ENCODE measurements at places on chromosomes 7 and 10. TPM values are rescaled to one million over a fixed set of nuclear protein-coding genes. Genes with fewer than 3 reads are reported as not detected.

- DNase-seq, result no peak
- H3K36me3 ChIP-seq, result no peaks in the 10 kb centered on the region
- no peak overlapping the region for H3K4me3 ChIP-seq
- no peaks in the 10 kb centered on the region for H3K4me1 ChIP-seq
- no peak overlapping the region for H3K27ac ChIP-seq
These were observed 767.7 kb downstream of the KCNMA1 start for GRCh38 chr10:76869931-76870330.

GRCh38 chr10:130189608-130190054, 53.4 kb downstream of the GLRX3 start:
- H3K27ac ChIP-seq, result no peak overlapping the region
- H3K4me1 ChIP-seq, result peaks cover 3% of the 10 kb centered on the region
- no peak for DNase-seq
- H3K4me3 ChIP-seq, result no peak overlapping the region
- peaks cover 3% of the 10 kb centered on the region for H3K36me3 ChIP-seq

DNA sequence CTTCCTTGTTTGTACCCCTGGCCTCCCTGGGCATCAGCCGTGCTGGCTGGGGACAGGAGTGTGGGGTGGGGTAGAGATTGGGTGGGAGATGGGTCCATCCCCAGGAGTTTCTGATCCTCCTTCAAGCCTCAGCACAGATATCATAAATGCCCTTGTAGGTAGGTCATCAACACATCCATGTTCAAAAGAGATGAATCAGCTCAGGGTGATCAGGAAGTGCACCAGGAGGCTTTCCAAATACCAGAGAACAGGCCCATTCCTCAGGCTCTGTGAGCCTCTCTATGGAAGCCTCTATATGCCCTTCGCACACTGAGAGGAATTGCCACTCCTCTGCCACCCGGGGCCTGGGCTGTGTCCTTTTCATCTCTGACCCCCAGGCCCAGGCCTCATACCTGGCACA, 31.9 kb upstream of the ADCYAP1R1 start:
- H3K4me3 ChIP-seq, result no peak overlapping the region
- no peak overlapping the region for H3K27ac ChIP-seq
- H3K36me3 ChIP-seq, result peaks cover 2% of the 10 kb centered on the region
- DNase-seq, result no peak
- peaks cover under 1% of the 10 kb centered on the region for H3K27me3 ChIP-seq

GRCh38 chr10:62738916-62739315, 65.6 kb upstream of the ADO start:
- H3K4me3 ChIP-seq, result no peak overlapping the region
- peaks cover 16% of the 10 kb centered on the region for H3K4me1 ChIP-seq
- H3K27me3 ChIP-seq, result no peaks in the 10 kb centered on the region
- DNase-seq, result no peak
- H3K36me3 ChIP-seq, result no peaks in the 10 kb centered on the region
- H3K27ac ChIP-seq, result no peak overlapping the region

Gene ADAM12
- total RNA-seq, result not detected

DNA sequence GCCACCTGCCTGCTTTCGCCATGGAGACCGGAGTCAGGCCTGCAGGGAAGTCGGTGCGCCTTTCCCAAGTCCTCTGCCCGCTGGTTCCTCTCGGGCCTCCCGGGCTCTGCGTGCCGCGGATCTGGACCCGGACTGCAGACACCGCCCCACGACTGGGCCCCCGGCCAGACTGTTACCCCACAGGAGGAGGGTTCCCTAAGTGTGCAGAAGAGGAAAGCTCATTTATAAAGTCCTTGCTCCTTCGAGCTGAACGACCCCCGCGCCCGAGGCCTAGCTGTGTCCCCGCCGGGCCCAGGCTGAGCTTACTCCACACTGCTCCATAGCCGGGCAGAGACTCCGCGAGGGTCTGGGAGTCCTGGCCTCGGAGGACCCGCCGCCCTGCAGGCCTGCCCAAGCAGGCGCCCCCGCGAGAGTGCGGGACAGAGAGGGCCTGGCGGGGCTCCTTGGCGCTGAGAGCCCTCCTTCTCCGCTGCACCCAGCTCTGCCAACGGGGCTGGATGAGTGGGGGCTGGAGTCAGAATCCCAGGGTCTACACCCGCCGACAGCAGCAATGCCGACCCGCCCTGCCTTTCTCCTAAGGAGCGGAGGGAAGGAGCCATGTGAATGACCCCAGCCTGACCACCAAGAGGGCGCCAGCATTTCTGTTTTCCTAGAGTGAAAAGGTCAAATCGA, 8.3 kb downstream of the EN2 start:
- H3K36me3 ChIP-seq, result no peaks in the 10 kb centered on the region
- no peak for DNase-seq
- H3K4me3 ChIP-seq, result no peak overlapping the region
- peaks cover 80% of the 10 kb centered on the region for H3K27me3 ChIP-seq

DNA sequence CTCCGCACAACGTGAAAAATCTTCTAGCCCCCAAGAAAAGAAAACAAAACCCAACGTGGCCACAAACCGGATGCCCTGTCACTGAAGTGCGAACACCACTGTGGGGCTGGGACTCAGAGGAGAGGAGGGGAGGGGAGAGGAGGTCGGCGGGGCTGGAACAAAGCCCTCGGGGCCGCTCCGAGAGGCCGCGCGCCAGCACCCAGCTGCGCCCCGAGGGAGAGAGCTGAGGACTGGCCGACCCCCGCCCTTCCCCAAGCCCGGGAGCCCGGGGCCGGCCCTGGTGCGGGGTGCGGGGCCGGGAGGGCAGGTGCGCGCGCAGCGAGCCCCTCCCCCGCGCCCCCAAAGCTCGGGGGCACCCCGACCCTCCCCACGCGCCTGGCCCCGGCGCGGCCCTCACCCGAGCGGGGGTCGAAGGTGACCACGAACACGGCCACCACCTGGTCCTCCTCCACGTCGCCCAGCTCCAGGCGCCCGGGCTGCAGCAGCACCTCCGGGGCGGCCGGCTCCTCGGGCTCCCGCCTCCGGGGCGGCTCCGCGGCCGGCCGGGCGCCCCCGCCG, 398 bp downstream of the DENND11 start:
- peaks cover 3% of the 10 kb centered on the region for H3K36me3 ChIP-seq
- peak overlapping the region; percentile 39 for H3K27ac ChIP-seq
- peaks cover 5% of the 10 kb centered on the region for H3K27me3 ChIP-seq
- peak; percentile 83 for DNase-seq

GRCh38 chr10:71770789-71771188, 2.5 kb downstream of the VSIR start:
- no peaks in the 10 kb centered on the region for H3K27me3 ChIP-seq
- H3K27ac ChIP-seq, result peak overlapping the region; percentile 98
- no peak for DNase-seq
- H3K4me3 ChIP-seq, result peak overlapping the region; percentile 88
- peaks cover 76% of the 10 kb centered on the region for H3K4me1 ChIP-seq

DNA sequence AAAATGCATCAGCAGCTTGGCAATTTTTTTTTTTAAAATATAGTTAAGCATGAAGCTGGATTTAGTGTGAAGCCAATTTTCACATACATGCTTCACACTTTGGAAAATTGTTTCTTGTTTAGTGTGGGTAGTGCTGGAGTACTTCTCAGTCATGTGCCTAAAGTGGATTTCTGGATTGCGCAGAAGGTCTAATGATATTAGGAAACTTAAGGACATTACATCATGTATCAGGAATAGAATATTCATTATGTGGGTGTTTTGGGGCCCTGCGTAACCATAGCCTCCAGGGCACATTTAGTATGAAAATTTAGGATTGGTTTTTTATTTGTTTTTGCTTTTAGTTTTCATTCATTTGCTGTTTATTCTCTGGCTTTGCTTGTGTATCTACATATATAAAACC, 28.8 kb upstream of the BNIP3 start:
- no peak overlapping the region for H3K27ac ChIP-seq
- DNase-seq, result no peak
- H3K4me3 ChIP-seq, result no peak overlapping the region
- no peaks in the 10 kb centered on the region for H3K27me3 ChIP-seq
- H3K4me1 ChIP-seq, result peaks cover 6% of the 10 kb centered on the region

GRCh38 chr7:22681852-22682657, 44.9 kb upstream of the IL6 start:
- H3K27ac ChIP-seq, result no peak overlapping the region
- H3K4me1 ChIP-seq, result peaks cover 40% of the 10 kb centered on the region
- no peak overlapping the region for H3K4me3 ChIP-seq
- DNase-seq, result no peak

- no peaks in the 10 kb centered on the region for H3K27me3 ChIP-seq
- H3K4me3 ChIP-seq, result no peak overlapping the region
- H3K27ac ChIP-seq, result no peak overlapping the region
- H3K36me3 ChIP-seq, result no peaks in the 10 kb centered on the region
- DNase-seq, result no peak
These were observed 207.3 kb downstream of the HGF start for GRCh38 chr7:81562581-81562980.

GRCh38 chr10:25056726-25057125, 40.3 kb downstream of the THNSL1 start:
- DNase-seq, result no peak
- H3K27ac ChIP-seq, result no peak overlapping the region
- no peak overlapping the region for H3K4me3 ChIP-seq
- no peaks in the 10 kb centered on the region for H3K36me3 ChIP-seq

DNA sequence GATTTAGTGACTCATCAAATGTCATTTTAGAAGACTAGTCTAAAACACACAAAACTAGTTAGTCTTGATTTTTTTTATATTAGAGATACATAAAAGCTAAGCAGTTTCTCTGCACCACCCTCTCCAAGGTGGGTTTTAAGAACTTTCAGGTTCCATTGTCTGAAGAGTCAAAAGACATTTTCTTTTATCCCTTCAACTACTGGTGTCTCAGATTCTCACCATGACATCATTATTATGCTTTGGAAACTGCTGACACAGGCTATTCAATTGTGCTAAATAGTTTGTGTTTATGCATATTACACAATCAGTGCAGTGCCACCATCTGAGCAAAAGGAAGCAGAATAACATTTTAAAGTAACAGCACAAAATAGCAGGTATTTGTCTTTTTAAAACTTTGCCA, 52.2 kb downstream of the IGF2BP3 start:
- DNase-seq, result no peak
- peaks cover 10% of the 10 kb centered on the region for H3K4me1 ChIP-seq
- H3K27ac ChIP-seq, result no peak overlapping the region
- H3K27me3 ChIP-seq, result peaks cover 3% of the 10 kb centered on the region
- no peaks in the 10 kb centered on the region for H3K36me3 ChIP-seq

DNA sequence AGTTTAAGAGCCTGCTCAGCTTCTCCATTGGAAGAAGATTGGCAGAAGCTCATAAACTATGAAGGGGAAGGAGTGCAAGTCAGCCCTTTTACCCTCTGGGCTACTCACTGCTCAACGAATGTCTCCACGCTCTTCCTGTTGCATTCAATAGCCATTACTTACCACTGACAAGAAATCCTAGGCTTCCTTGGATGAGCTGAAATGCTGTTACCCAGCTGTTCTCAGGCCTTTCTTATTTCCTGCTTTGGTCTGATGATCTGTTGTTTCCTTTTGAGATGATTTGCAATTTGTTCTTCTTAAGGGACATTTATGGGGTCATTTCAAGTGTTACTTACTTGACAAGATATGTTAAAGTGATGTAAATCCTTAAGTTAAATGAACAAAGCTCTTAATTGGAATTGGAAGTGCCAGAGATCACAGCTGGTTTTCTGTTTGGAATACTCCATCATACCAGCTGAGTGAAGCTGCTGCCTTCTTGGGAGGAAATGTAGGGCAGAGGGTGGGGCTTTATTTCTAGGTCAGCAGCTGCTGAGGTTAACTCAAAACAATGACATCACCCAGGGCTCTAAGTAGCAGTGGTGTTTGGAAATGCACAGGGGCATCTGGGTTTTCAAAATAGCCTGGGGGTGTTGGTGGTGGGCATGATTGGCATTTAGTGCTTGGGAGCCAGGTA, 170.0 kb downstream of the PRKCQ start:
- H3K4me1 ChIP-seq, result peaks cover 33% of the 10 kb centered on the region
- DNase-seq, result peak; percentile 40
- H3K36me3 ChIP-seq, result no peaks in the 10 kb centered on the region

GRCh38 chr7:16734148-16734726, 19.3 kb upstream of the TSPAN13 start:
- no peaks in the 10 kb centered on the region for H3K36me3 ChIP-seq
- no peaks in the 10 kb centered on the region for H3K4me1 ChIP-seq
- H3K27ac ChIP-seq, result no peak overlapping the region
- no peaks in the 10 kb centered on the region for H3K27me3 ChIP-seq

DNA sequence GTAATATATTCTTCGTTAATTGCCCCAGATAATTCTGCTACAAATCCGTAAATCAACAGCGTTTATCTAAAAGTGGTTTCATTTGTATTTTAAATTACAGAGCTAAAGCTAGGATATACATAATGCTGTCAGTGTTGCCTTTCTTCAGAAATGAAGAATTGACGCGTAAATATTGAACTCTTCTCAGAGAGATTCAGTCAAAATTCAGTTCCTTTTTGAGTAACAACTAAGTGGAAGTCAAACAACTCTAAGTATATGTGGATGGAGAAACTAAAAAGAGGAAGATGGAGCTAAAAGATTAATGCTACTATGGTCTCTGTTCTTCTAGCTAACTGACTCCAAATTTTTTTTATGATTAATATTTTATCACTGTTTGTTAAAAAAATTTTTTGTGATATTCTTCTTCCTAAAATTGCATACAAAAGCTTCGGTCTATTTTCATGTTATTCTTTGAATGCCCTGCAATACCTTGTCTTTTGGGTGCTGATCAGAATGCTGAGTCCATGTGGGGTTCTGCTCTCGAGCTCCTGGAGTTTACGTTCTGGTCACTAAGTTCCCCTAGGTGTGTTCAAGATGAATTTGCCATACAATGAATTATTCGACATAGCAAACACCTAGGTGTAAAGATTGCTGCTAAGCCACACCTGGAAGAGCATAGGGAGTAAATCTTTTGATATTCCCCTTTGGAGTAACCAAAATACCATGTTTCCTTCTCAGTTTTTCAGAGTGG, 20.7 kb downstream of the MDFIC start:
- H3K4me1 ChIP-seq, result peaks cover 78% of the 10 kb centered on the region
- H3K4me3 ChIP-seq, result no peak overlapping the region
- no peak for DNase-seq
- no peaks in the 10 kb centered on the region for H3K27me3 ChIP-seq

DNA sequence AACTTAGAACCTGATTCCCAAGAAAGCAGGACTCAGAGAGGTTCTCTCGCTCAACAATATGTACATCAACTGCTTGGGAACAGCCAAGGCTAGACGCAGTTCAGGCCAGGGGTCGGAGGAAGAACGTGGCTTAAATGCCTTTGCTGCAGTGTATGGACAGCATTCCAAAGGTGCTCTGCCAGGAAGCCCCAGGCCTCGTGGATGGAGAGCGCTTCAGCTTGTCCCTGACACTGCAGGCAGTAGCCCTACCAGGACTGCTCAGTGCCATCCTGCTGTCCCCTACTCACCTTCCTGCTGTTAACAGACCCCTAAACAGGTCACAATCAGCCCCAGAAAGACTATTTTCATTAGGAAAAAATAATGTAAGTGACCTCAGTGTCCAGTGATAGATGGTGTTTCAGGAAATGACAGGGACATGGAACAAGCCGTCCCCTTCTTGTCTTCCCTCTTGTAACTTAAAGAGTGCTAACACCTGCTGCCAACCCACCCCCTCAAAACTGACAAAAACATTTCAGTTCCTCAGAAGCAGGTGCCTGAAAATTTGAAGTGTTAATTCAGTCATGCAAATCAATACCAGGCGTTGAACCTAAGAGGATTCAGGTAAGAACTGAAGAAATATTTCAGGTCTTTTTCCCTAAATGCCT, 16.5 kb downstream of the CREB3L2 start:
- peaks cover 26% of the 10 kb centered on the region for H3K36me3 ChIP-seq
- H3K27me3 ChIP-seq, result no peaks in the 10 kb centered on the region
- H3K27ac ChIP-seq, result no peak overlapping the region
- DNase-seq, result no peak
- H3K4me3 ChIP-seq, result no peak overlapping the region

Data from activated naive CD4-positive, alpha-beta T cell treated with anti-CD3 and anti-CD28 coated beads for 36 hours (primary cell).